Aorta (tissue), 5 donors: ENCODE measurements at places on chromosomes 6 and 20. TPM values are rescaled to one million over a fixed set of nuclear protein-coding genes. Genes with fewer than 3 reads are reported as not detected.

The SPATA25 gene
- polyA plus RNA-seq: not detected

The CRISP3 gene
- polyA plus RNA-seq: not detected

The SLC44A4 gene
- polyA plus RNA-seq: 12.0 TPM

The DDO gene
- polyA plus RNA-seq: 6.6 TPM

The PLCB4 gene
- 3.6 TPM for polyA plus RNA-seq

The PI3 gene
- 1.1 TPM for polyA plus RNA-seq
